ENCODE measurements at places on chromosomes 16 and 17. TPM values are rescaled to one million over a fixed set of nuclear protein-coding genes. Genes with fewer than 3 reads are reported as not detected.

FSCN2 gene
- 0.36 TPM for total RNA-seq

CHST5 gene
- not detected for total RNA-seq

TUBB3 gene
- 0.62 TPM for total RNA-seq

NDRG4 gene
- not detected for total RNA-seq

GEMIN4 gene
- total RNA-seq: 19.2 TPM

SPN gene
- total RNA-seq: 36.9 TPM

SECTM1 gene
- total RNA-seq: 0.60 TPM

WSB1 gene
- 89.0 TPM for total RNA-seq

FOXC2 gene
- not detected for total RNA-seq

RNF135 gene
- 1.5 TPM for total RNA-seq

LGALS9B gene
- not detected for total RNA-seq

NRN1L gene
- total RNA-seq: 1.4 TPM

APPBP2 gene
- 20.1 TPM for total RNA-seq

CES3 gene
- total RNA-seq: 0.71 TPM

NEUROD2 gene
- total RNA-seq: not detected

STH gene
- not detected for total RNA-seq

PPP1R1B gene
- total RNA-seq: not detected

SYCE1L gene
- total RNA-seq: 6.1 TPM

TEX14 gene
- 0.94 TPM for total RNA-seq

TNK1 gene
- 10.0 TPM for total RNA-seq

CHST4 gene
- not detected for total RNA-seq

KRT24 gene
- total RNA-seq: not detected

PPP1R27 gene
- not detected for total RNA-seq

KRTAP3-1 gene
- total RNA-seq: not detected

TAOK2 gene
- total RNA-seq: 12.2 TPM

CMTM2 gene
- total RNA-seq: not detected

NECAB2 gene
- not detected for total RNA-seq

ZKSCAN2 gene
- total RNA-seq: 9.3 TPM

SPATA32 gene
- total RNA-seq: not detected

CBX4 gene
- 268 TPM for total RNA-seq

CLDN7 gene
- 4.1 TPM for total RNA-seq

WFDC1 gene
- not detected for total RNA-seq

RAB37 gene
- total RNA-seq: 36.0 TPM

CNTD1 gene
- total RNA-seq: not detected

TAC4 gene
- total RNA-seq: not detected

TVP23B gene
- total RNA-seq: 20.2 TPM

PSME3IP1 gene
- 82.6 TPM for total RNA-seq

NPW gene
- not detected for total RNA-seq

CDH16 gene
- not detected for total RNA-seq

CNGB1 gene
- not detected for total RNA-seq

CALB2 gene
- not detected for total RNA-seq

KRT31 gene
- total RNA-seq: not detected

HS3ST3A1 gene
- total RNA-seq: not detected

ADORA2B gene
- not detected for total RNA-seq

DRC3 gene
- total RNA-seq: 0.90 TPM

TMEM100 gene
- total RNA-seq: not detected

PRSS53 gene
- 3.1 TPM for total RNA-seq

SBK1 gene
- total RNA-seq: 17.1 TPM

PDIA2 gene
- total RNA-seq: not detected

SNAI3 gene
- total RNA-seq: 3.1 TPM

NPIPA7 gene
- total RNA-seq: 2.6 TPM

CCL17 gene
- not detected for total RNA-seq

ATP1B2 gene
- not detected for total RNA-seq

All from CD8-positive, alpha-beta T cell (primary cell).